ENCODE measurements at places on chromosomes 1 and 21.

- DNase-seq: peak; percentile 72
Measured at GRCh38 chr1:58808077-58808476, 24.2 kb upstream of the JUN start.

- DNase-seq: no peak
Measured at GRCh38 chr1:22722901-22723550, 12.4 kb downstream of the EPHB2 start.

DNA sequence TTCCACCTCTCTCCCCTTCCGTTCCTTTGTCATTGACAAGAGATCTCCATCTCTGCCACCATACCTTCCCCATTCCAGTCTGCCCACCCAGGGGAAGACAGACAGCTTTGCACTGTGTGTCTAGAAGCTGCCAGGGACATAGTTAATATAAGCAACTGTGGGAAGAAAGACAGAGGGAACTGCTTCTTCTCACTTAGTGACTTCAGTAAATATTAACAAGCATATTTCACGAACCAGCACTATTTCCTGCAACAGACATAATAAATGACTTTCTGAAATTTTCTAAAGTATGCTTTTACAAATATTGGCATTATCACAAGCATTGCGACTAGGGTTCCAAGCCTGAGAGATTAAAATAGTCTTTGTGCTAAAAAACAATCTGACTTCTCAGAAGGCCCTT is 43.2 kb upstream of the SLC6A9 start:
- no peak for DNase-seq

GRCh38 chr1:159786966-159787365 is 6.2 kb downstream of the DUSP23 start:
- no peak for DNase-seq

- DNase-seq: peak; percentile 82
Measured at GRCh38 chr1:44801491-44802305, 1.5 kb downstream of the PLK3 start.

GRCh38 chr1:41362749-41363590 is 1.7 kb downstream of the FOXO6 start:
- DNase-seq: no peak

DNA sequence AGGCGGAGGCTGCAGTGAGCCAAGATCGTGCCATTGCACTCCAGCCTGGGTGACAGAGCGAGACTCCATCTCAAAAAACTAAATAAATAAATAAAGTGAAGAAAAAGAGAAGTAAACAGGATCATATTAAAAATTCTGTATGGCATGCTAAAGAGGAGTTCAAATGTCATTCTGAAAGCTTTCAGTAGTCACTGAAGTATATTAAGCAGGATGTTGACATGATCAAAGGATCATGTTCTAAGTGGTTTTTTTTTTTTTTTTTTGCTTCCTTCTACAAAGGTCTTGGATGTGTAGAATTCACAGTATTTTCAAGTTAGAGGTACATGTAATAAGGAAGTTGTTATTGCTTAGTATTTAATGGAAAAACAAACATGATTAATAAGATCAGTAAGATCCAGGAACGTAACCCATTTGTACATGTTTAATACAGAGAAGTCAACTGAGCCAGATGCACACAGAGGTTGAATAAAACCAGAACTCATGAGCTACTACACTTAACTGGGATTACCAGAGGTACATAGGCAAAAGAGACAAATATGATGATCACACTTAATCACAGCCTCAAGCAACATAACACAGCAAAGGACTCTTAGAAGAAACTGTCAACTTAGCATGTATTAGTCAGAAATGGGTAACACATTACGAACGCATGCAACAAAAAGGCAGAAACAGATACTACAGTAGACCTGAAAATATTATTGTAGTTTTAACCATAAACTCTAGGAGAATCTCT is 12.2 kb downstream of the CDC42BPA start:
- DNase-seq: no peak

GRCh38 chr1:245258271-245258920 is 103.6 kb downstream of the KIF26B start:
- peak; percentile 48 for DNase-seq

DNA sequence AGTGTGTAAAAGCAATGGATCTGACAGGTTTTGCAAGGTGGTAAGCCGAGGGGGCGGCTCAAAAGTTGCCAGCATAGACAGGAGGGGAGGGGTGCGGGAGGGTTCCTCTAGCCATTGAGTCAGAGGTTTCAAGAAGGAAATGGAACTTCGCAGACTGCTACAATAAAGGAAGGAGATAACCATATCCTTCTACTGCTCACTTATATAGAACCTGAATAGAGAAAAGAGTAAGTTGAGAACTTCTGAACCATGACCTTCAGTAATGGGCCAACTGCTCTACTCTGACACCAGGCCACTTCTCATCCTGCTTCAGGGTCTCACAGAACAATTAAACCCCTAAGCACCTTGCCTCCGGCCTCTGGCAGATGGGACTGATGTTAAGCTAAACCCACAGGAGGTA is 26.3 kb upstream of the BCAR3 start:
- DNase-seq: peak; percentile 78

- no peak for DNase-seq
Measured at GRCh38 chr1:29858646-29859045, 622.3 kb downstream of the PTPRU start.

GRCh38 chr21:20874202-20874601 is 124.0 kb upstream of the NCAM2 start:
- no peak for DNase-seq

DNA sequence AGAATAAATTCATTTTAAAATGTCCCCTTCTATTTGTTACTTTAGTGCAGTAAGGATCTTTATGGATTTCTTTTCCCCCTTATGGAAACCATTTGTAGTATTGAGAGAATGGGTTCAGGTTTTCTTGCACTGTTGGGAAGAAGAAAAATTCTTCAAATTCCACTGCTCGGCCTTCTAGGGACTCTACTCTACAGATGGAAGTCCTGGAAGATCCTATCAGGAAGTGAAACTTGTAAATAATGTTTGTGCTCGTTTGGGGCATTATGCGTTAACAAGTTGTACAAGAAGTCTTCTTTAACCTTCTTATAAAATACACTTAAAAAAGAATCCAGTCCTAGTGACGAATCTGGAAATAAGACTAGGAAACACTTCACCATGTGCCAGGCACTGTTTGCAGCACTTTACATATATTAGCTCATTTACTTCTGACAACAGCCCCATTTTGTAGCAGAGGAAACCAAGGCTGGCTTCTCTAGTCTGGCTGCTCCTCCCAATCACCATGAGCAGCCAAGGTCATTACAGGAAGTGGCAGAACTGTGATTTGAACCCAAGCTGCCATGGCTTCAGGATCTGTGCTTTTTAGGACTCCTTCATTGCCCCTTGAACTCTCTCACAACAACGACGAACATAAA is 11.8 kb downstream of the LRRC8D start:
- peak; percentile 75 for DNase-seq

GRCh38 chr1:39631361-39632322 is 7.8 kb downstream of the HEYL start:
- DNase-seq: no peak

DNA sequence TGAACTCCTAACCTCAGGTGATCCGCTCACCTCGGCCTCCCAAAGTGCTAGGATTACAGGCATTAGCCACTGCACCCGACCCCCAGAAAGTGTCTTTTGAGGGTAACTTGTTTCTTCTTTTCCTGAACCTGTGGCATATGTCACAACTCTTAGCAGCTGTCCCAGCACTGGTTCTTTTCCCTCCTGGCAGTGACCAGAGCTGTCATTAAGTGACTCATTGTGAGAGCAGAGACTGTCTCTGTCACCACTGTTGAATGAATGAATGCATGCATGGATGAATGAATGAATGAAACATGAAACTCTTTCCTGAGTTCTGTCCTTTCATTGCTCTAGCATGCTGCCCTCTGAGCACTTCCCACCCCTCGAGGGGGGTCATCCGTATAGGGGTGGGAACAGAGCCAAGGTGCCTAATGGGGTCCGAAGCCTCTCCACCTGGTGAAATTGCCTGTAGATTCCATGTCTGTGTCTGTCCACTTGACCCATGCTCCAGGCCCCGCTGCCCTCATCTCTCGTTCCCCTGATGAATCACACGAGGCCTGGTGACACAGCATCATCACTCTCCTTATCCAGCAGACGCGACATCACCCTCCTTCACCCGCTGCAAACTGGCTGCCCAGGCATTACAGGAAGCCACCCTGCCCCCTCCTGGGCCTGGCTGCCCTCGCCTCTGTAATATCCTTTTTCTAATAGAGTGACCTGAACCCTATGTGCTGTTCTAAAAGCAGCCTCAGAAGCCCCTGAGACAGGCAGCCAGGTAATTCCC is 75.0 kb downstream of the IGSF21 start:
- peak; percentile 82 for DNase-seq

Data from inflammatory macrophage treated with lipopolysaccharide for 4 hours (primary cell).